ENCODE measurements at places on chromosomes 2 and 18.

DNA sequence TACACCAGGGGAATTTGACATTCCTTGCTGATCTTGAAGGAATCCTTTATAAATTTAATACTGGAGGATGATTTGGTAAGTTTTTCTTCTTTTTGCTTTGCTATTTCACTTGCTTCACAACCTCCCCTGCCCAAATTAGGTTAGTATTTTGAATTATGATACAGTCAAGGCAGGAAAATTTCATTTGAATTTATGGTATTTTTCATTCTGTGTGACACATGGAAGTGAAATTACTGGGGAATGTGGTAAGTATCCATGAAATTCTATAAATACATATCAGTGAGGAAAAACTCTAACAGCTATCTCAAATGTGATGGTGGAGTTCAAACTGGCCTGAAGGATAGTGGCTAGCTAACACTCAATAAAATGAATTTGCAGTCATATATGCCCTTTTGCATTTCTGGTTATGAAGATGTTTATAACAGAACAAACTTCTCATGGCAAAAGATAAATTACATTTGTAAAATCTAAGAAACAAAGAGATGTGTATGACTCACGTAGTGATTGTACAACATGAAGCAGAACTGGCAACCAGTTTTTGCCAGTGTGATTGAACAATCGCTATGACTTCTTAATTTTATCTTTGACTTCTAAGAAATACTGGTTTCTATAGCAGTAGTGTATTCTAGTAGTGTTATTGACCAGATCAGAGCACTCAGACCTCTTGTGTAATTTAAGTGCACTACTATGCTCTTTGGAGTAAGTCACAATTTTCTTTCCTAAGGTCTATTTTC lies 152.6 kb downstream of the IKZF2 start:
- no peak for DNase-seq

DNA sequence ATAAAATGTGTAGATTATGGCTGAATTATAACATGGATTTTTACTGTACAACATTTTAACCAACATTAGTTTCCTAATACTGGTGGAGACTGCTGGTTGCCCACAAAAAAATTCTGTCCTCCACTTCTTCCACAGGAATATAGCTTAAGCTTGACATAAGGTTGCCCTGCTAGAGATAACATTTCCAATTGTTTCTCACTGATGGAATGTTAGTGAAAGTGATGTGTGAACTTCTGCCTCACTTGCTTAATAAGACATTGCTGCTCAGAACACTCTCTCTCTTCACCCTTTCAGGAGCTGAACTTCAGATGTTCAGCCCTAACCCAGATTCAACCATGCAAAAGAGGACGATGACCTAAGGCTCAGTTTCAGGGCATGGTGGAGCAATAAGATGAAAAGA lies 2.7 kb upstream of the SGPP2 start:
- no peak for DNase-seq

DNA sequence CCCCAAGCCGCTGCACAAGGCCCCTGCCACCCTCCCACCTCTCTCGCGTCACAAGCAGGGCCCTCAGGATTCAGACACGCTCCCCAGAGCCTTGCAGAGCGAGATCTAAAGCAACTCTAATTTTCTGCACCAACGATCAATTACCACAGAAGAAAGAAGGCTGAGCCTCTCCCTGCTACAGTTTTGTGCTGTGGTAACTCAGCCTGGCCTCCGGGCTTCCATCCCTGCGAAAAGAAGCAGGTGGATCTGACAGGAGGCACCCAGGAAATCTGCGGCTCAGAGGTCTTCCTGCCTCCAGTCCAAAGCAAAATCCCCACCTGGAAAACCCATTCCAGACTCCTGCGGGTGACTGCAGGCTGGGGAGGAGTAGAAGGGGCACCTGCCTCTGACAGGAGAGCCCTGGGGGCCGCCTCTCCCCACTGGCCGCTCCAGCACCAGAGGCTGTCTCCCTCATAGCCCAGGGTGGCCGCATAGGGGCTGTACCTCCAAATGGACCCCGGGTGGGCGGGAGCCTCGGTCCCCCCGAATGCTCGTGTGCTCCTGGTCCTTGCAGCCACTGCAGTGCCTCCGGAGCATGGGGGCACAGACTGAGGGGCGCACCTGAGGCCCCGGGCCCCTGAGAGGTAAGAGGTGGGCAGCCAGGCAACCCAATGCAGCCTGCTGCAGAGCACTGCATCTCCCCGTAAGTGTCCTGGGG lies 31.0 kb downstream of the PXDN start:
- no peak for DNase-seq

DNA sequence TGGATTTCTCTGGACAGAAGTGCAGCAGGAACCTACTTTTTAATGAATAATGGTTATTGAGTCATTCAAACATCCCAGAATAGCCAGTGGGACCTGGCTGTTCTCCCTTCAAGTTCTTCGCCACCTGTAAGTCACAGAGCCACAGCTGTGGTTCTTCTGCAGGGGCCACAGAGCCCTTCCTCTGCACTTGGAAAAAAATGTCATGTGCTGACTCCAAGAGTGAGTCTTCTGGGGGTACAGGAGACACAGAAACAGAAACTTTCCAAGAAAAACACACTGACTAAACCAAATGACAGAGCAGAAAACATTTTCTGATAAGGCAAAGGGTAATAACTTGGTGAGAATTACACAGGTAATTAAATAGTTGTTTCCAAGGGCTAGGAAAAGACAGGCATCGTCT lies 68.7 kb upstream of the FN1 start:
- no peak for DNase-seq

- DNase-seq = no peak
Observed at GRCh38 chr18:44500808-44501610, 179.7 kb upstream of the SETBP1 start.

DNA sequence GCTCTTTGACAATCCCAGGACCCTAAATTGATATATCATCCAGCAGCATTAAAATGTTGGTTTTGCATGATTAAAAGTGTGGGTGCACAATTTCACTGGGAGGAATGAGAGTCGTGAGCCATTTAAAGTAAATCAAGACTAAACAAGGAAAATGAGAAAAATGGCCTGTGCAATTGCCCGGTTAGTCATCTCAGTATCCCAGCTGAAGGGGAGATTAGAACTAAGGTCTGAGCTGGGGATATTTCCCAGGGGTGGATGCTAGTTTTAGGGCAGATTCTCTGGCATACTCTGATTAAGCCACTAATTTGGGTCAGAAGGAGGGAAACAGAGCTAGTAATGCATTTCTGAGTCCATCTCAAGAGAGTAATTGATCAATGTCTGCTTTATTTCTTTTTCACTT lies 177.2 kb downstream of the EN1 start:
- DNase-seq = no peak

DNA sequence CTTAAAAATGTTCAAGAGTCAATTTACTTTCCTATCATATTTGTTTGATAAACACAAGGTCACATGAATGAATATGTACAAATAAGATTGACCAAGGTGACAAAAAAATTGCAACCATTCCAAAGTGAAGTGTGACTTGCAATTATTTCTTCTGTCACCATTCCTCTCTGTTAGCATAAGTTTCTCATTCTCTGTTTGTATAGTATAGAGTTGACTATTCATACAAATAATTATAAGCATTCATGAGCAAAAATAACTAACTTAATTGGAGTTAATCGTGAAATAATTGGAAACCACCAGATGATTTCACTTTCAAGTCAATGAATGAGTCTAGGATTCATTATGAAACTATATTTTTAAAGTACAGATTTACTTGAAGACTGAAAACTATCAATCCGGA lies 42.1 kb downstream of the PGAP1 start:
- DNase-seq = no peak

- DNase-seq = no peak
Observed at GRCh38 chr2:219368690-219369191, 19.0 kb downstream of the DNPEP start.
